ENCODE measurements at places on chromosomes 2 and 18.

DNA sequence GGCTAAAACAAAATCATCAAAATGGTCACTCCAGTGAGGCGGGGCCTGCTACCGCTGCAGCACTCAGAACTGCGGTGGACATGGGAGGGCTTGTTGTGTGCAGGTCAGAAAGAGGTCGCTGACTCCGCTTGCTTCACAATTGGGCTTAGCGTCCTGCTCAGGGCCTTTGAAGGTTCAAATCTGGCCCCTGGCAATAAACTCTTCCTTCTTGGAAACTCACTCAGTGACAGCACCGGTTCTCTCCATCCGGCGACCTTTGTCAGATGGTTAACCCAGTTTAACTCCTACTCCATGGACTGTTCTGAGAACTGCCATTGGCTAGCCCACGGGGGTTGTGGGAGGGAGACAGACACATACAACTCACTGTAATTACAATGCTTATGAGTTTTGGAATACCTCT lies 29.0 kb upstream of the LAPTM4A start:
- no peak for DNase-seq
- H3K4me3 ChIP-seq, result no peak overlapping the region
- H3K27ac ChIP-seq, result no peak overlapping the region
- no peaks in the 10 kb centered on the region for H3K36me3 ChIP-seq
- no peaks in the 10 kb centered on the region for H3K27me3 ChIP-seq

DNA sequence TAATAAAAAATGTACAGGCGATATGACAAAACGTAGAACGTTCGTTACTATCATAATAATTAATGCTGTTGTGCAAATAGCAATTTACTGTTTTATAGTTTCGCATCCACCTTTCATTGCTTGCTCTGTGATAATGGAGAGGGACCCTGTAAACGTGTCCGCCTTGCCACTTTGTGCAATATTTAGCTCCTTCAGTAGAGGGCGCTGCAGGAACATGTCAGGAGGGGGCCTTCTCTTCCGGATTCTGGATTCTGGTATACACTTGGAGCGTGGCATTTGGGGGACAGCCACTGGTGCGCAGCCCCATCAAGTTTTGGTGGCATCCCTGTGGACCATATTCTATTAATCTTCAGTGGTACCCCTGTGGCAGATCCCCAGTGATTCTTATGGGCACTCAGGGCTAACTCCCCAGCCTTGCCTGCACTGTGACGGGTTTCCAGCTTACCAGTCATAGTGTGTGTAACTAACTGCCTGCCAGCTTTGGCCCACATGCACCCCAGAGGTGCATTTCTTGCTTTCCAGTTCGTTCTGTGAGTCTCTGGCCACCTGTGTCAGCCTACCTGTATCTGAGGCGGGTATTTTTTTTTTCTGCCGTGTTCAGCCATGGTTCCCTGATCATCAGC lies 140.3 kb downstream of the CYRIA start:
- no peaks in the 10 kb centered on the region for H3K36me3 ChIP-seq
- H3K27me3 ChIP-seq, result no peaks in the 10 kb centered on the region
- no peak overlapping the region for H3K27ac ChIP-seq
- DNase-seq, result peak; percentile 25

DNA sequence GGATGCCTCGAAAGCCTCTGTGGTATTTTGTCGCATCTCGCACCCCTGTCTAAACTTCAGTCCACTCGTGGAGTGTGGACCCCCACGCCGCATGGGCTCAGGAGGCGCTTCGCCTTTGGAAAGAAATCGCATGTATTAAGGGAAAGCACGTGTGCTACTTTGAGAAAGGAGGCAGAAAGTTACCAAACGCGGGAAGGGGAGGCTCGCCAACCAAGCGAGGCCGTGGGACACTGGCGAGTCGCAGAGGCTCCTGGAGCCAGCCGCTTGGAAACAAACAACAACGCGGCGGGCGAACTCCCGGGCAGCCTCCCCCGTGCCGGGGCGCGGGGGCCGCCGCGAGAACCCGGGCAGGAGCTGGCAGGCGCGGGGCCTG lies 455 bp upstream of the AGAP1 start:
- no peak overlapping the region for H3K27ac ChIP-seq
- H3K4me1 ChIP-seq, result peaks cover 21% of the 10 kb centered on the region
- H3K4me3 ChIP-seq, result peak overlapping the region; percentile 48
- H3K27me3 ChIP-seq, result no peaks in the 10 kb centered on the region
- no peak for DNase-seq
- H3K36me3 ChIP-seq, result no peaks in the 10 kb centered on the region

- H3K27ac ChIP-seq, result no peak overlapping the region
- no peak overlapping the region for H3K4me3 ChIP-seq
- no peaks in the 10 kb centered on the region for H3K27me3 ChIP-seq
- H3K36me3 ChIP-seq, result no peaks in the 10 kb centered on the region
- peaks cover 5% of the 10 kb centered on the region for H3K4me1 ChIP-seq
These were observed 8.1 kb upstream of the BMP10 start for GRCh38 chr2:68879296-68879695.

GRCh38 chr2:181586569-181587081 lies 70.3 kb downstream of the CERKL start:
- H3K4me1 ChIP-seq, result no peaks in the 10 kb centered on the region
- H3K36me3 ChIP-seq, result no peaks in the 10 kb centered on the region
- no peaks in the 10 kb centered on the region for H3K27me3 ChIP-seq
- no peak overlapping the region for H3K4me3 ChIP-seq
- peak; percentile 45 for DNase-seq

DNA sequence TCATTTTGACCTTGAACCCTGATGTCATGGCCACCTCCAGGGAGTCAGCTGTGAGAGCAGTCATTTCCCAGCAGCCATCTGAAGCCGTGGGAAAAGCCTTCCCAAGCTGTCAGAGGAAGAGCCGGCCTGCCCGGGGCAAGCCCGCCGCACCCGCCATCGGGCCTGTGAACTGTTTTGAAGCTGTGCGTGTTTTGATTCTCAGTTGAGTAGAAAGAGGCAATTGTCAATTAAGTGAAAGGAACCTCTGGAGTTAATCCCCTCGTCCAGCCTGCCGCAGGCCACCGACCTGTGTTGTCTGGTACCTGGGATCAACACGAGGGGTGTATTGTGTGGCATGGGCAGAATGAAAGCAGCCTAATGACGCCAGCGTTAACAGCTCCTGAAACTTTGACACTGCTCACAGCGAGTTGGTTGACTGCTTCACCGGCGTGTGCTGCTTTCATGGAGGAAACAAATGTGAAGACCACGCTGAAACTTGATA lies 318.4 kb downstream of the AGAP1 start:
- H3K36me3 ChIP-seq, result no peaks in the 10 kb centered on the region
- no peak for DNase-seq
- H3K27me3 ChIP-seq, result no peaks in the 10 kb centered on the region
- no peak overlapping the region for H3K4me3 ChIP-seq
- no peaks in the 10 kb centered on the region for H3K4me1 ChIP-seq

DNA sequence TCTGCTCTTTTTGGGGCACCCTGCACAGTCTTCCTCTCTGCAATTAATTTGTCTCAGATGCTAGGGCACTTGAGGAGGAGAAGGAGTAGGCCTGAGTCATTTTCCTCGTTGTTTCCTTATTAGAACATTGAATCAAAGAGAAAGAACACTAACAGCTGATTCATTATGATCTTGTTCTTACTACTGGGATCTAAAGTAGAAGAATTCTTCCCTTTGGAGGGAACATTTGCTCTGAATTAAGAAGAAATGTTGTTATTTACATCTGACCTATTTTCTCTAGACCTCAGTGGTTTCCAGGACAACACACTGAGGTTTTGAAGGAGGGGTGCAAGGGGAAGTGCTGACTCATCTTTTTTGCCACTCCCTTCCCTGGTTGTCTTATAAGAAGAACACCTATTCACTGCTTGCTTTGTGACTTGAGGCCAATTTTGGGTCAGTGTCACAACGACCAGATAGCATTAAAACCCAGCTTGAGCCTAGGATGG lies 24.3 kb upstream of the STAT1 start:
- no peak overlapping the region for H3K27ac ChIP-seq
- no peaks in the 10 kb centered on the region for H3K27me3 ChIP-seq
- H3K4me1 ChIP-seq, result peaks cover 8% of the 10 kb centered on the region
- H3K4me3 ChIP-seq, result no peak overlapping the region
- no peak for DNase-seq
- H3K36me3 ChIP-seq, result no peaks in the 10 kb centered on the region
